CD8-positive, alpha-beta memory T cell (primary cell): ENCODE measurements at places on chromosomes 3 and 15.

- no peak for DNase-seq
These were observed 1713.6 kb downstream of the SI start for GRCh38 chr3:163364717-163365116.

- DNase-seq: no peak
These were observed 97.2 kb upstream of the CTNNB1 start for GRCh38 chr3:41102053-41102556.

DNA sequence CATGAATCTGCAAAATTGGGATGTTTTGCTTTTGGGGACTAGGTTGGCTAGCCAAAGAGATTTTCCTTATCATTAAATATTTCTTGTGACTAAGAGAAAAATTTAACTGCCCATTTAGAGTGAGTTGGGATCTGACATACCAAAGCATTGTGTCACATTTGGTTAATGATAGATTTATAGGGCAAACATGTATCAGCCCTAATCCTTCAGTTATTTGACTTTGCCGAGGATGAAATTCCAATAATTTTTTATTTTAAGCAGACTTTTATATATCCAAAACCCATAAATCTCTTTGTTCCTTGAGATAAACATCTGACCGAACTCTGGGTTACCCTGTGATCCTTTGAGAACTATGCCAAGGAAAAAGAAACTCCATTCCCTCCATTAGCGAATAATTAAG, 218.9 kb downstream of the CDIN1 start:
- no peak for DNase-seq

DNA sequence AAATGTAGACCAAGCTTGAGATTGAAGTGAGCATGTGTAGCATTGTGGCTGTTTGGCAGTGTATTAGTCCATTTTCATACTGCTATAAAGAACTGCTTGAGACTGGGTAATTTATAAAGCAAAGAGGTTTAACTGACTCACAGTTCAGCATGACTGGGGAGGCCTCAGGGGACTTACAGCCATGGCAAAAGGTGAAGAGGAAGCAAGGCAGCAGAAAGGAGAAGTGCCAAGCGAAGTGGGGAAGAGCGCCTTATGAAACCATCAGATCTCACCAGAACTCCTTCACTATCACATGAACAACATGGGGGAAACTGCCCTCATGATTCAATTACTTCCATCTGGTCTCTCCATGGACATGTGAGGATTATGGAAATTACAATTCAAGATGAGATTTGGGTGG, 8.6 kb upstream of the CERS3 start:
- DNase-seq: no peak

GRCh38 chr15:82020625-82021394, 25.0 kb downstream of the MEX3B start:
- no peak for DNase-seq

GRCh38 chr3:129587566-129588210, 18.8 kb downstream of the PLXND1 start:
- no peak for DNase-seq

- no peak for DNase-seq
These were observed 101.8 kb downstream of the STT3B start for GRCh38 chr3:31634476-31634875.
